Fibroblast of the aortic adventitia (primary cell): ENCODE measurements at places on chromosomes 2 and 18. TPM values are rescaled to one million over a fixed set of nuclear protein-coding genes. Genes with fewer than 3 reads are reported as not detected.

The TEKT4 gene
- total RNA-seq: not detected in 2 replicates

The BMP10 gene
- total RNA-seq: not detected in 2 replicates

The CNGA3 gene
- 0.18 TPM in 1 of 2 replicates, not detected in the other for total RNA-seq

The SLC30A3 gene
- 0.09 and 0.25 TPM in 2 replicates for total RNA-seq
